ENCODE measurements at places on chromosomes 11 and 22.

GRCh38 chr11:80687941-80688340, 1247.1 kb upstream of the TENM4 start:
- no peak for DNase-seq

DNA sequence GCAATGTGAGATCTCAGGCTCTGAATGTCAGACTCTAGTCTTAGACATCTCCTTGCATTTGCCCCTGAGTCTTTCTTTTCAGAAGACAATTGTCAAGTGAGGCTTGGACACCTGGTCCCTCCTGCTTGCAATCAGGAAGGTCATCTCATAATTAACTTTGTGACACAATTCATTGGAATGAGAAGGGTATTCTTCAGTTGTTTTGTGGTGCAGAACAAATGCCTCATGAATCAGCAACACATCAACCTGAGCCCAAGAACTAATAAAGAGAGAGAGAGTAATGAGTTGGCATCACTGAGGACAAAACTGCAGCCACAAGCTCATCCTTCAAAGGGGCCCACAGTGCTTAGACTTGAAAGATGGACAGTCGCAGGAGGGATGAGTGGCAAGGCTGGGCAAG, 375.8 kb downstream of the INSC start:
- no peak for DNase-seq

GRCh38 chr22:49580024-49580423, 247.6 kb downstream of the BRD1 start:
- DNase-seq = no peak

- DNase-seq = no peak
Observed at GRCh38 chr11:62911137-62912130, 9.7 kb downstream of the CHRM1 start.

DNA sequence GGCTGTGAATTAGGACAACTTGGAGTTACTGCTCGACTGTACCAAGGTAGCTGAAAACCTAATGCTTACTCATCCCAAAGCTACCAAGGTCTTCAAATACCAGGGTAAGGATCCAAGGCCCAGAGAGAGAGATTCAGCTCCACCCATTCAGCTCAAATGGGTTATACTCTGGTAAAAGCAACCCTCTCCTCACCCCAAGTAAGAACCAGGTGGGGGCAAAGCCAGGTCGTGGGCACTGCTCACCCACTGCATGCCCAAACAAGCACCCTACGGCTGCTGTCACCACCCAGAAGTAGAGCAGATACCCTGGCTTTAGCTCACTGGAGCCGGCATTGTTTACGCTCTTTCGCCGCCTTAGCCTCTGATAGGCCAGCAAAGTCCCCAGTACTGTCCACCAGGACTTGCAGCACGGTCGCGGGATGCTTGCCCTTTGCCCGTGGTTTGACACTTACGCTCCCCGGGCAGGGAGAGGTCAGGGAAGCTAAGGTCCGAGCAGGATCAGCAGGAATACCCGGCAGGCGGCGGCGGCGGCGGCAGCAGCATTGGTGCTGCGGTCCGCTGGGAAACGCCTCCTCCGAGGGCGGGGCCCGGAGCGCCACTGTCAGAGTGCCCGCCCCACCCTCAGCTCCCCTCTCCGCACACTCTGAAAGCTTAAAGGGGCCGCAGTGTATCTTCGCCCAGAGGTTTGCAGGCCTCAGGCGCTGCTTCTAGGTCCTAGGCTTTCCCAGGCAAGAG, 19.6 kb downstream of the CKAP5 start:
- DNase-seq = no peak

DNA sequence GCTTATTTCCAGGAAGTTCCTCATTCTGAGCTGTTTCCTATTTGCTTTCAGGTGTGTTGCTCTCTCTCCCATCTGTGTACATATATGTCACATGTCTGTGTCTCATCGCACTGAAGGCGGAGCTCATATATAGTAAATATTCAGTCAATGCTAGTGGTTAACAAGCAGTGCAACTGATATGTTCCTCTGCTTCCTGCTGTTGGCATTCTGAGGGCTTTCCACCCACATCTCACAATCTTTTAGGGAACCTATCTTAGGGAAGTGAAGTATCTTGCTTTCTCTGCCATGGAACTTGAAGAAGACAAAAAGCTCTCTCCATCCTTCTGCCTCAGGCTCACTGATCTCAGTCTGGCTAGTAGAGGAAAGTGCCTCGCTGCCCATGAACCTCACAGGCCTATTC, 139.8 kb downstream of the TTC17 start:
- DNase-seq = no peak

GRCh38 chr11:46188017-46188416, 66.8 kb upstream of the PHF21A start:
- no peak for DNase-seq

GRCh38 chr11:18280438-18281045, 14.5 kb downstream of the SAA1 start:
- no peak for DNase-seq

GRCh38 chr11:116033931-116034553, 529.8 kb upstream of the CADM1 start:
- DNase-seq = no peak

- DNase-seq = no peak
Observed at GRCh38 chr22:46078241-46079092, 71.9 kb upstream of the PPARA start.

GRCh38 chr11:45062974-45063635, 83.3 kb upstream of the PRDM11 start:
- DNase-seq = no peak

DNA sequence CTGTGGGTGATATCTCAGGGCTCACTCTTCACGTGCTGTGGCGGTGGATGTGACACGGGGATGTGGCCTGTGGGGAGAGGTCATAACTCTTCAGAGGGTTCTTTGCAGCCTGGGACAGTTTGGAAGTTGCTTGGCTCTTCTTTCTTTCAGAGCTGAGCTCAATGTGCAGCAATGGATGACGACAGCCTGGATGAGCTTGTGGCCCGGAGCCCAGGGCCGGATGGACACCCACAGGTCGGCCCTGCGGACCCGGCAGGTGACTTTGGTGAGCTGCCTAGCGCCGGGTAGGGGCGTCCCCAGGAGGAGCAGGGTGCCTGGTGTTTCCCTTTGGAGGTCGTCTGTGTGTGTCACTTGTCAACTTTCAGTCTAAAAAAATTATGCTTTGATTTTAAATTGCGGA, 5.1 kb downstream of the PHRF1 start:
- DNase-seq = no peak
